Activated T-cell treated with anti-CD3 and anti-CD28 coated beads for 4 hours (primary cell): ENCODE measurements at places on chromosomes 12 and 14.

DNA sequence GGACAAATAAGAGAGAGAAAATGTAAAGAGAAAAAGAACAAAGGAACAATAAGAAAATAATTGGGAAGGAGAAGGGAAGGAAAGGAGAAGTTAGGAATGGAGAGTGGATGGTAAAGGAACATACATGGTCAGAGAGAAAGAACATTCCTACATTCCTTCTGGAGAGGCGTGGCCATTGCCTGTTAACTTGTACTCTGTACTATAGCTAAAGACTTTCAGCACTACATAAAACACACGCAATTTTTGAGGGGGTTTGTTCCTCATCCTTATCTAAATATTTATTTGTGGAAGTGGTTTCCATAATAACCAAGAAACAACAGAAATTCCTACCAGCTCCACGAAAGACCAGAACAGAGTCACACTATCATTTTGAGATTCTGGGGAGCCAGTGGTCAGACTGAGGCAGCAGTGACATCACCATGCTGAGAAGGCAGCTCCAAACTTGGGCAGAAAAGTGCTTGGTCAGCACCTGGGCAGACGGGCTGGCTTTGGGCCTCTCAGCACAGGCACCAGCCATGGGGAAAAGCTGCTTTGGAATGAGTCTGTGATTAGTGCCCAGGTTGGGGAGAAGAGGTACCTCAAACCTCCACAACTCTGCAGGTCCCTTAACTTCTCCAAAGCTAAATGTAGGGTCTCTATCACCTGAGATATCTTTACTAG lies 125.9 kb upstream of the NTF3 start:
- DNase-seq, result no peak

DNA sequence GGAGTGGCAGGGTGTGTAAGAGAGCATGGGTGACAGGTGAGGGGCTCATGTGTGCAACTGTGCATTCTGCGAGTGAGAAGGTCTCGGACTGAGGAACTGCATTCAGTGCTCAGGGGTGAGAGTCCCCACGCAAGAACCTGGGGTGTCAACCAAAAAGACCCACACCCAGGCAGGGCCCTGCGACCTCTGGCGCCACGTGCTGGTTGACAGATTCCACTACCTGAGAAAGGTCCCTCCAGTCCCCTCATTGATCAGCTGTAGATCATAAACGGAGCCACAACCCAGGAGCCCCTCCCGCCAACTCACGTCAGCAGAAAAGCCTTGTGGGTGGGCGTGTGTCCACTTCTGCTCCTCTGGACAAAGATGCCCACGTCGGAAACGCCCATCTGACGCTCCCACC lies 98.7 kb downstream of the ASCL4 start:
- DNase-seq, result no peak

DNA sequence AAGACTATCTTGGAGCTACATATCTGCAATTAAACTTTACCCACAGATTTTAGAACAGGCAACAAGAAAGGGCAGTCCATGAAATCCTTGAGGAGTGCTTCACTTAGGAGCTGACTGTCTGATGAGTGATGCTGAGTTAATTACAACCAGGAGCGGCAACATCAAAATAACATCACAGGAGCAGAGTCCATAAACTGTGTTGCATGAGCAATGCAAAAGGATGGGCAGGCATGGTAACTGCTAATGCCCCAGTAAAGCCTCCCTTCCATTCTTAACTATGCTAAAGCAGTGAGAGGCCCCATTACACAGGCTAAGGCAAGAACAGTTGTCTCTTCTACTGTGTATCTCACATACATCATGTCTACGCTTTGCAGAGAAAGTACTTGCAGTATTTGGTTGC lies 156.6 kb downstream of the PAX9 start:
- DNase-seq, result no peak

GRCh38 chr12:71036526-71036925 lies 116.0 kb upstream of the PTPRR start:
- DNase-seq, result no peak

DNA sequence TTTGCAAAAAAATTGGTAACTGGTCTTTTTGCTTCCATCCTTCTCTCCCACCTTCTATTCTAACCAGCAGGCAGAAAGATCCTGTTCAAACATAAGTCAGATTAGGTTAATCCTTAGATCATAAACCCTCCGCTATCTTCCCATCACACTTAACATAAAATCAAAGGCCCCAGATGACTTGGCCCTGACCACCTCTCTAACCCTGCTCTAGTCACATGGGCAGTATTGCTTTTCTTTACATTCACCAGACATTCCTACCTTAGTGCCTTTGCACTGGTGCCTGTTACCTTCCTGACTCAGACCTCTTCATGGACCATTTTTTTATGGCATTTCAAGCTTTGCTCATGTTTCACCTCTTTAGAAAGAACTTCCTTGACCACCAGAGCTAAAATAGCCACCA lies 83.5 kb downstream of the NTF3 start:
- DNase-seq, result no peak

- DNase-seq, result no peak
These were observed 647.1 kb upstream of the FLRT2 start for GRCh38 chr14:84882830-84883229.

DNA sequence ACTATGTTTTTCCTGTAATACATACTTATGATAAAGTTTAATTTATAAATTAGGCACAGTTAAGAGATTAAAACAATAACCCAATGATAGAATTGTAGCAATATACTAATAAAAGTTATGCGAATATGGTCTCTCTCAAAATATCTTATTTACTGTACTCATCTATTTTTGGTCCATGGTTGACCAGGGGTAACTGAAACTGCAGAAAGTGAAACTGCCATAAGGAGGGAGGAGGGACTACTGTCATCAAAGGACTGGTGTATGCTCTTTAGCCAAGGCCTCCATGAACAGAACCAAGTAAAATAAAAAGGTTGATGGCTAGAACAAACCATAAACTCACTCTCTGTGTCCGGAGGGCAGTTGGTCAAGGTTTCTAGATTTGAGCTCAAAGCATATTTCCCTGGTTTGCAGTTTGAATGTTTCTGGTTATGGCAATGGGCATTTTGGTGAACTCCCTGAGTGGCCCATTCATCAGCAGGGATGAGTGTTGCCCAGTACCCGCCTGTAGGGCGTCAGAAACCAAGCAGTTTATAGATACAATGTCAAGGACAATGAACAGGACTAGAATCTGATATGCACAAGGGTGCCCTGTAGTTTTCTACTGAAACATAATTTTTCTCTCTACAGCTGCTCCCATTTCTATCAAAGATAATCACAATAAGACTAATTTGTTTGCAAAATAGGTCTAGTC lies 19.8 kb downstream of the LEMD3 start:
- DNase-seq, result no peak

DNA sequence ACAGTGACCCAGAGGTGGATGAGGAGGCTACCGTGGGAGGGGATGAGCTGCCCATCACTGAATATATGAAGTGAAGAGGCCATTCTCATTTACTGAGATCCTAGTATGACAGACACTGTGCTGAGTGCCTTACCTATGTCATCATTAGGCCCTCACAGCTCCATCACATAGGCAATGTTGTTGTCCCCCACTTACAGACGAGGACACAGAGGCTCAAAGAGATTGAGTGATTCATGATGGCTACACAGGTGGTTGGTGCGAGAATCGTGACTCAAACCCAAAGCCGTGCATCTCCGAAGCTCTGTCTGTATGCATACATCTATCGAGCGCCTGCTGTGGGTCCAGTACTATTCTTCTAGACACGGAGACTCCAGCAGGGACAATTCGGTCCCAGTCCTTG lies 5.9 kb upstream of the CCDC197 start:
- DNase-seq, result no peak

DNA sequence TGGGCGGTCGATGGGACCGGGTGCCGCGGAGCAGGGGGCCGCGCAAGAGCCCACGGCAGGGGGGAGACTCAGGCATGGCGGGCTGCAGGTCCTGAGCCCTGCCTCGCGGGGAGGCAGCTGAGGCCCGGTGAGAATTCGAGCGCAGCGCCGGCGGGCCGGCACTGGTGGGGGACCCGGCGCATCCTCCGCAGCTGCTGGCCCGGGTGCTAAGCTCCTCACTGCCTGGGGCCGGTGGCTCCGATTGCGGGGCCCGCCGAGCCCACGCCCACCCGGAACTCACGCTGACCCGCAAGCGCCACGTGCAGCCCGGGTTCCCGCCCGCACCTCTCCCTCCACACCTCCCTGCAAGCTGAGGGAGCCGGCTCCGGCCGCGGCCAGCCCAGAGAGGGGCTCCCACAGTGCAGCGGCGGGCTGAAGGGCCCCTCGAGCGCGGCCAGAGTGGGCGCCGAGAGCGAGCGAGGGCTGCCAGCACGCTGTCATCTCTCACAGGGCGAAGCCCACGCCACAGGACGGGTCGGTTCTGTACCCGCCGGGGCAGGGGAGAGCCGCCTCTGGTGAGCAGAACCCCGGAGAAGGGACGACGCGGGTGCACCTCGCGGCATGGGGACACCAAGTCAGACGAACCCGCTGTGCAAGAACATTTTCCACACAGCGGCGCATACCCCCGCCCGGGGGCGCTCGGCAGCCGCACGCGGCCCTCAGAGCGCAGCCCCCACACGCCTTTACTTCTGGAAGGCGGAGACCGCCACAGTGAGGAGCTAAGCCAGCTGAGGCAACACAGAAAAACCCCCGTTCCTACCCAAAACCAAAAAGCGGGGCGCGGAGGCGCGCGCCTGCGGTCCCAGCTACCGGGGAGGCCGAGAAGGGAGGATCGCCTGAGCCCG lies 1.2 kb upstream of the SIVA1 start:
- DNase-seq, result no peak

DNA sequence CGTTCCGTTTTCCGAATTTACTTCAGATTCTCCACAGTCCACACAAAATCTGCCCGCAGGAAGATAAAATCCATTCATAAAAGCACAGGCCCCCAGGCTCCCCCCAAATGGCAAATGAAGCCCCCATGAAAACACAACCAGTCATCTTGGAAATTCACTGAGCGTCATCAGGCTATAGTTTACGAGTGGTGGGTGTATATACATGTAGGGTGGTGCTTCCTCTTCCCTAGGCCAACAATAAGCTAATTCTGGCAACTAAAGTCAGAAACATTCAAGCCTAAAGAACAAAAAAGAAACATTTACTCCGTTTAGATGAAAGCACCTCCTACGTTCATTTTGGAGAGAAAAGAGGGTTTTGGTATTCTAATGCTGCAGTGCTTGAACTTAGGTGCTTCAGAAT lies 5.8 kb downstream of the GPR68 start:
- DNase-seq, result no peak

GRCh38 chr12:7441216-7441615 lies 2.7 kb downstream of the CD163L1 start:
- no peak for DNase-seq

- no peak for DNase-seq
These were observed 51.0 kb downstream of the YEATS4 start for GRCh38 chr12:69410571-69410970.

DNA sequence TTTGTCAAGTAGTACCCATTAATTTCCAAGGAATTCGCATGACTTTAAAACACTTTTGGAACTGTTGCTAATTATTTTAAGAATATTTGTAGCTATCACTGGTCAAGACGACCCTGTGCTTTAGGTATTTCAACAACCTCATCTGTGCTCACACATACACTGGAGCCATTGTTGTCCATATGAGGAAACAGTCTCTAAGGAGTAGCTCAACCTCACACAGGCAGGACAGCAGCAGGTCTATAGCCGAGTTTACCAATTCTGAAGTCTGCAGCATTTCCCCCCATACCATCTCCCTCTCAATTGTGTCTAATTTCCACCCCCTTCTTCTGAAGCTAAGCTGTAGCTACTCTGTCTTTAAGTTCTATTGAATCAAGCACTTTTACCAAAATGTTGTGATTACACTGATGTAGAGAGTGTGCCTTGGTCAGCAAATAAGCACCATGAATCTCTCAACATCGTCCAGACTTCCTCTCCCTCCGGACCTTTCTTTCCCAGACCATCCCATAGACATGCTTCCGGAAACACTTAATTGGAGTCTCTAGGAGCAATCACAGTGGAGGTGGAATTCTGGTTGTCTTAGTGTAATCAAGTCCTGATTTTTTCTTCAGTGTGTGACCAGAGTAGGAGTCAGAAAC lies 48.5 kb upstream of the NUAK1 start:
- no peak for DNase-seq

DNA sequence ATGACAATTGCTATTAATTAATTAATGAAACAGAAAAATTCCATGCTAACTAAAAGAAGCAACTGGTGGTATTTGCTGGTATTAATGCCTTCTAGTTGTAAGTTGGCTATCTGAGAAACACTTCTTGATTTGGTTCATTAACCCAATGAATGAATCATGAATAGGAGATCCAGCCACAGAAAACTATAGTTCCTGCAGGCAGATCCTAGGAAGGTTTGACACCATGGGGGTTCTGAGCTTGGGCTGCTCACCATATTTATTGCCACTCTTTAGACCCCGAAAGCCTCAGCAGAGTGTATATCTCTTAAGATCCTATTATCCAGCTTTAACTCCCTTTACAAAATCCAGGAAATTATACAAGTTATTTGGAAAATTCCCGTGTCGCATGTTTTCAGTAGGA lies 81.4 kb upstream of the REP15 start:
- DNase-seq, result no peak

- DNase-seq, result no peak
These were observed 134 bp downstream of the DUSP6 start for GRCh38 chr12:89352242-89352491.

GRCh38 chr14:54440037-54440436 lies 1.1 kb downstream of the CNIH1 start:
- no peak for DNase-seq

DNA sequence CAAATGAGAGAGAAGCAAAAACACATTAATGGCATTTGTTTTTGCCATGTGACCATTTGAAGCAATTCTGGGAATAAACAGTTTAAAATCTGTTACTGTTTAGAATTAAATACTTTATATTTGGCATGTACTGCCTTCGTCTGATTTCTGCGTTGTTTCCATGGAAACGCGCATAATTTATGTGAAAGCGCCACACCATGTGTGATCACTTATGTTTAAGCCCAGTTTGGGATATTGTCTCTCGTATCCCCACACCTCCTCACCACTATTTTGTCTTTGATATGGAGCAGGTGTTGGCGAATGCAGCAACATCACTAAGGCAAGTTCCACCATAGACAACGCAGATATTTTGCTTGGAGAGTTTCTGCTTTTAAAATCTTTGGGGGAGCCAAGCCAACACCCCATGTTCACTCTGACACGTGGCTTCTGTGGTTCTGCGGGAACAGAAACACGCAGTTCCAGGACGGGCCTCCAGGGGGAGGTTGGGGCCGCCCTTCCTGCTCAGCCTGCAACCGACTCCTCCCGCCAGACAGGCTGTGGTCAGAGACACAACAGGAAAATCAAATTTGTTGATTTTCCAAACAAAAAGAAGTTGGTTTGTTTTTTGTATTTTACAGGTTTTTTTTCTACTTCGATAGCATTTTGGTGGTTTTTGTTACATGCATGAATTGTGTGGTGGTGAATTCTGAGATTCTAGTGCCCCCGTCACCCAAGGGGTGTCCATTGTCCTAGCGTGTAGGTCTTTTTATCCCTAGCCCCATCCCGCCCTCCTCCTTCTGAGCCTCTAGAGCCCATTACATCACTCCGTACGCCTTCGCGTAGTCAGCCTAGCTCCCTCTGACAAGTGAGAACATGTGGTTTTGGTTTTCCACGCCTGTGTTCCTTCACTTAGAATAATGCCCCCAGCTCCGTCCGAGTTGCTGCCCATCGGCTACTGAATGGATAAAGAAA lies 101.9 kb upstream of the SFSWAP start:
- peak; percentile 45 for DNase-seq

GRCh38 chr12:132413931-132414588 lies 75.9 kb upstream of the FBRSL1 start:
- DNase-seq, result no peak

- no peak for DNase-seq
These were observed 360.9 kb downstream of the ADGRD1 start for GRCh38 chr12:131314524-131315090.
